Lung microvascular endothelial cell (primary cell): ENCODE measurements at places on chromosomes 16 and 17. TPM values are rescaled to one million over a fixed set of nuclear protein-coding genes. Genes with fewer than 3 reads are reported as not detected.

Gene TVP23B
- total RNA-seq, result 29.9 and 38.1 TPM in 2 replicates

Gene EPOP
- 0.40 and 0.87 TPM in 2 replicates for total RNA-seq

Gene LITAFD
- total RNA-seq, result not detected in 2 replicates

Gene PIK3R5
- not detected in 2 replicates for total RNA-seq

Gene SNX20
- total RNA-seq, result under 0.01 and 0.20 TPM in 2 replicates

Gene CCL17
- not detected in 2 replicates for total RNA-seq

Gene INCA1
- 0.22 and 0.40 TPM in 2 replicates for total RNA-seq

Gene SHISA6
- not detected in 2 replicates for total RNA-seq

Gene TCAP
- total RNA-seq, result under 0.01 and 0.60 TPM in 2 replicates

Gene ADAM11
- under 0.01 TPM in 2 replicates for total RNA-seq

Gene CFAP52
- not detected in 2 replicates for total RNA-seq

Gene SPATA22
- 1.6 TPM in 1 of 2 replicates, not detected in the other for total RNA-seq

Gene ZNF423
- 3.5 and 6.5 TPM in 2 replicates for total RNA-seq

Gene KRT33A
- not detected in 2 replicates for total RNA-seq

Gene SLC52A1
- under 0.01 and 0.22 TPM in 2 replicates for total RNA-seq

Gene SLC5A11
- total RNA-seq, result not detected in 2 replicates

Gene FMNL1
- 0.65 and 0.79 TPM in 2 replicates for total RNA-seq

Gene FAM83G
- 5.7 and 8.1 TPM in 2 replicates for total RNA-seq

Gene PIGS
- 43.8 and 47.4 TPM in 2 replicates for total RNA-seq

Gene KRTAP17-1
- total RNA-seq, result not detected in 2 replicates

Gene CEP131
- 4.4 and 6.8 TPM in 2 replicates for total RNA-seq

Gene ZNF19
- 1.2 and 1.5 TPM in 2 replicates for total RNA-seq

Gene SMIM5
- not detected in 2 replicates for total RNA-seq

Gene TBC1D3C
- total RNA-seq, result 0.22 TPM in 1 of 2 replicates, not detected in the other

Gene KRT12
- total RNA-seq, result not detected in 2 replicates

Gene ARHGDIG
- under 0.01 and 0.22 TPM in 2 replicates for total RNA-seq

Gene MYO15A
- total RNA-seq, result under 0.01 and 0.22 TPM in 2 replicates

Gene CACNA1H
- total RNA-seq, result under 0.01 TPM in 2 replicates

Gene SPNS3
- total RNA-seq, result 0.22 and 0.40 TPM in 2 replicates

Gene CDK5RAP3
- 50.3 and 51.8 TPM in 2 replicates for total RNA-seq

Gene COPRS
- 45.8 and 62.7 TPM in 2 replicates for total RNA-seq

Gene RRAD
- total RNA-seq, result 0.22 and 0.60 TPM in 2 replicates

Gene SYNGR2
- total RNA-seq, result 27.2 and 55.8 TPM in 2 replicates

Gene MTSS2
- 7.8 and 11.1 TPM in 2 replicates for total RNA-seq

Gene DNAI2
- total RNA-seq, result not detected in 2 replicates

Gene NEK8
- 1.3 and 1.6 TPM in 2 replicates for total RNA-seq

Gene CX3CL1
- 2.0 and 2.8 TPM in 2 replicates for total RNA-seq

Gene RHBDL3
- total RNA-seq, result under 0.01 TPM in 1 of 2 replicates, not detected in the other

Gene ZC3H7A
- 35.1 and 53.2 TPM in 2 replicates for total RNA-seq

Gene TBC1D3I
- total RNA-seq, result under 0.01 and 0.22 TPM in 2 replicates

Gene ELMO3
- total RNA-seq, result 0.44 and 0.99 TPM in 2 replicates

Gene ZNF213
- total RNA-seq, result 2.8 and 3.2 TPM in 2 replicates

Gene TMEM114
- not detected in 2 replicates for total RNA-seq

Gene KRT27
- total RNA-seq, result not detected in 2 replicates

Gene TAC4
- not detected in 2 replicates for total RNA-seq

Gene ZNF469
- total RNA-seq, result 0.20 and 0.44 TPM in 2 replicates

Gene TBC1D26
- total RNA-seq, result not detected in 2 replicates

Gene C16orf89
- total RNA-seq, result not detected in 2 replicates

Gene ABCC12
- not detected in 2 replicates for total RNA-seq

Gene HSBP1
- 126 and 137 TPM in 2 replicates for total RNA-seq

Gene HNF1B
- total RNA-seq, result not detected in 2 replicates

Gene STAT3
- 61.5 and 80.0 TPM in 2 replicates for total RNA-seq

Gene GRAPL
- total RNA-seq, result 23.3 and 108 TPM in 2 replicates

Gene CEP112
- total RNA-seq, result 6.1 and 8.5 TPM in 2 replicates

Gene CCT6B
- 0.20 and 0.44 TPM in 2 replicates for total RNA-seq

Gene CLDN6
- total RNA-seq, result not detected in 2 replicates

Gene RPH3AL
- total RNA-seq, result 8.9 and 22.2 TPM in 2 replicates
